Esophagus muscularis mucosa (tissue), 4 donors: ENCODE measurements at places on chromosomes 2 and 18. TPM values are rescaled to one million over a fixed set of nuclear protein-coding genes. Genes with fewer than 3 reads are reported as not detected.

The BMP10 gene
- total RNA-seq = not detected

DNA sequence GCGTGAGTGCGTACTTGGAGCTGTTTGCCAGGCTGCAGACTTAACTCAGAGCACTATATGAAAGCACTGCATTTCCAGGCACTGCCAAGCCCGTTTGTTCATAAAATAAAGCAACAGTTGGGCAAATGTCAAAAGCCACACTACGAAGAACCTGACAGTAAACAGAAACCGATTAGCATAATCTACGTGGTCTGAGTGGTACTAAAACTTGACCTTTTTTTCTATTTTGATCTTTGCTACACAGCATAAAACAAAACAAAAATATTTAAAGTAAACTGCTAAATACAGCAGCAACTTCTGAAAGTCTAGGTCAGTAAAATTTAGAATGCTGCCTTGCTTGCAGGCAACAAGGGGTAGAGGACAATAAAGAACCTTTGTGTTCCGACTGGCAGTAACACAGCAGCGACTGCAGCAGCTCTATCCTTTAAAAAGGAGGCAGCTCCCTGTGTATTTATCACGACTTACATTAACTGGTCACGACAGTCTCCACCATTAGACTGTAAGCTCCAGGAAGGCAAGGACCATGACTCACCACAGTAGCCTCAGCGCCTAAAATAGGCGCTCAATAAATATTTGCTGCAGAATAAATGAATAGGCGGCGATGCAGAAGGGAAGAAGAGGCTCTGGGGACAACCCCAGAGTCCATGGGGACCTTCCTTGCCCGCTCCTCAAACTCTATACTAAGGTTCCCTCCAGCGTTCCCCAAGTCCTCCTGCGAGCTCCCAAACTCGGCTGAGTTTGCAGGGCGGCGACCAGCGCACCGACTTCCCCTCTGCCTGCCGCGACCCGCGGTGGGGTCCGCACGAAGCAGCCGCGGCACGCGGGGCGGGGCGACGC is 902 bp downstream of the SS18 start:
- DNase-seq = no peak

GRCh38 chr2:71667256-71668182 is 214.2 kb downstream of the DYSF start:
- DNase-seq = no peak

The UGT1A10 gene
- total RNA-seq = not detected

The FOXD4L1 gene
- total RNA-seq = 0.42 TPM

DNA sequence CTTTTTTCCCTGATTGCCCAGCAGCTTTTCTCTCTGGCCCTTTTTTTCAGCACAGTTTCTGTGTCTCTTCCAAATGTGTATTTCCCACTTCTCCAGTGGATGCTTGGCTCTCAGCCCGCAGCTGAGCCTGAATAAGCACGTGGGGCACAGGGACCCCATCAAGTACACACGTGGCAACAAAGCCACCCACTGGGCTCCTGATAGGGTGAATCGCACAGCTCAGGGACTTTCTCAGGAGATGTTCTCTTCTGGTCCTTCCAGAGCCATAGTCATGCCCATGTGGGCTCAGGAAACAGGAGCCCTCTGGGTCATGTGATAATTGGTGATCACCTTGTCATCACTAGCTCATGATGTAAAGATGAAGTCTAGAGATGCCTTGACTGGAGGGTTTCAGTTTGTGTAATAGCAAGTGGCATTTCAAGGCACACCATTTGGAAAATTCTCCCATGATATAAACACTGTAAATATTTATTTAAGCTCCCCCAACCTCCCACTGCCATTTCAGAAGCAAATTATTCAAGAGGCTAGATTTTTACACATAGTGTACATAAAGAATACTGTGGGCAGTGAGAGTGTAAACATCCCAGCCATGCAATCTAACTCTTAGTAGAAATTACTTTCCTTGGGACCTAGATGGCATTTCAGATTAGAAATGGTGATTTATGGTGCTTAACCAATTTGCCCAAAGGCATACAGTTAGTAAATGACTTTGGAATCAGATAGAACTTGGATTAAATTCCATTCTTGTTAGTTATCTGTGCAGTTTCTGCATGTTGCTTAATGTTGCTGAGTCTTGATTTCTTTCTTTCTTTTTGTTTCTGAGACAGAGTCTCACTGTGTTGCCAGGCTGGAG is 597.5 kb downstream of the SLC4A3 start:
- DNase-seq = no peak

The NAT8 gene
- not detected for total RNA-seq

The APCDD1 gene
- total RNA-seq = 30.7 TPM

The ZAP70 gene
- total RNA-seq = 3.5 TPM

The EMILIN2 gene
- 10.8 TPM for total RNA-seq

DNA sequence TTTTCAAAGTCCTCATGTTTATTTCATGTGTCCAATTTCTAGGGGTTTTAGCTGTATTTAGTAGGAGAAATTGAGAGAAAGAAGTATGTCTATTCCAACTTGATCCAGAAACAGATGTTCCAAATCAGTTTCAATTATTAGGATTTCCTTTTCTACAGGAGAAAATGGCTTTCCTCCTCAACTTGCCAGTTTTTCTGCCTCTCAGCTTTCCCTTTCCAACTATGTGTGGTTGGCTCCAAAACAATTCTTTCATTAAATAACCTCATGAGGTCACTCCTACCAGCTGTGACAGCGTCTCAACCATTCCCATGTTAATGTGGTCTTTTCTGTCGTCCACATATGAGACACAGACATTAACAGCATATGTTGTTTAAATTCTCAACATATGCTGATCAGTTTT is 13.1 kb downstream of the XIRP2 start:
- no peak for DNase-seq

The WDR7 gene
- total RNA-seq = 29.7 TPM

The UGT1A3 gene
- not detected for total RNA-seq

DNA sequence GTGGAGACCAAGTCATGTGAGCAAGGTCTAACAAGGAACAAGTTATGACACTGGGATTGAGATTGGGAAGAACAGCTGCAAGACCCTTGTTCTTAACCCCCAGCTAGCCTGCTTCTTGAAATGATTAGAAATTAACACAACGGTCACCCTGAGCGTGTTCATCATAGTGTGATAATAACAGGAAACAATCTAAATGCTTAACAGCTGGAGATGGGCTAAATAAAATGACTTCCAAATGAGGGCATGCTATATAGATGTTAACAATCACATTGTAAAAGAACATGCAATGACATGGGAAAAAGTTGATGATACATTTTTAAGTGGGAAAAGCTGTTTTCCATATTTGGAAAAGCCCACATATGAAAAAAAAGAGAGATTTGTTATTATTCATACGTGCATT is 47.6 kb downstream of the RPL37A start:
- no peak for DNase-seq
